K562 (cell line): ENCODE measurements at places on chromosomes 6 and 20. TPM values are rescaled to one million over a fixed set of nuclear protein-coding genes. Genes with fewer than 3 reads are reported as not detected.

DNA sequence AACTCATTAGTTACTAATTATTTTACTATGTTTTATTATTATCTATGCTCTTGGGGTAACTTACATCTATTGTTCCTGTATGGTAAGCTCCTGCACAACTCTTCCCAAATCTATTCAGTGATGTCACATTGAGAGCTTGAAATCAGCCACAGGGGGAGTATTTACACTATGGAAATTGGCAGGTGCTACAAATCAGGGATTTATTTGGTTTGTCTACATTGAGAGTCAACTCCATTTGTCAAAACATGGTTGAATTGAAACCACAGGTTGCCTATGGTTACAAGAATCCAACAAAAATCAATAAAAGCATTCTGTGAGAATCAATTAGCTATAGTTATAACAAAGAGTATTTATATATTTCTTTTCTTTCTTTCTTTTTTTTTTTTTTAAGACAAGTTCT is 3.9 kb upstream of the FITM2 start:
- H3K4me1 ChIP-seq: peaks cover 7% of the 10 kb centered on the region
- H3K36me3 ChIP-seq: no peaks in the 10 kb centered on the region
- peaks cover 4% of the 10 kb centered on the region; the same call in 2 of the 3 replicates for H3K27me3 ChIP-seq
- DNase-seq: no peak
- H3K4me3 ChIP-seq: no peak overlapping the region

DNA sequence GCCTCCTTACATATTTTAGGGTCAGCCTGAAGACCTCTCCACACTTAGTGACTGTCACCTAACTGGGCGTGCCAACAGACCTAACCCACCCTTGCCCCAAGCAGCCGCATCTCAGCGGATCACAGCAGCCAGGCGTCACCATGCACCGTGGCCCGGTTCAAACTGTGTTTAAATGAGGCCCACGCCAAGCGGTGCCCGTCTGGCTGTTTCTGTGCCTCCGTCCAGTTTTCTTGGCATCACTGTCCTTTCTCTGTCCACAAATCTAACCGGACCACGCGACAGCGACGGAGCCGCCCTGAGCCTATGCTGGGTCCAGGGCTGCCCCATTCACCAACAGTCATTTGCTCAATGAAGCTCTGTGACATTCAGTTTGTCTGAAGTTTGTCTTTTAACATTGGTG is 393.3 kb downstream of the THBS2 start:
- DNase-seq: no peak
- peaks cover 21% of the 10 kb centered on the region for H3K27me3 ChIP-seq
- H3K4me3 ChIP-seq: no peak overlapping the region
- no peak overlapping the region for H3K27ac ChIP-seq
- H3K36me3 ChIP-seq: no peaks in the 10 kb centered on the region

Gene NRN1
- total RNA-seq: not detected in 2 replicates

GRCh38 chr20:6711951-6712649 is 55.4 kb upstream of the BMP2 start:
- no peaks in the 10 kb centered on the region for H3K36me3 ChIP-seq
- DNase-seq: no peak
- H3K27me3 ChIP-seq: no peaks in the 10 kb centered on the region
- H3K4me3 ChIP-seq: no peak overlapping the region
- H3K27ac ChIP-seq: no peak overlapping the region

Gene SMOC2
- total RNA-seq: 1.2 and 1.7 TPM in 2 replicates

Gene ACSS2
- total RNA-seq: 64.0 and 66.2 TPM in 2 replicates

- no peak overlapping the region for H3K27ac ChIP-seq
- peaks cover 95% of the 10 kb centered on the region for H3K36me3 ChIP-seq
- no peaks in the 10 kb centered on the region; the same call in 1 of the 3 replicates for H3K4me1 ChIP-seq
- no peak overlapping the region for H3K4me3 ChIP-seq
- no peaks in the 10 kb centered on the region for H3K27me3 ChIP-seq
Measured at GRCh38 chr20:47263465-47264084, 92.9 kb downstream of the ZMYND8 start.

DNA sequence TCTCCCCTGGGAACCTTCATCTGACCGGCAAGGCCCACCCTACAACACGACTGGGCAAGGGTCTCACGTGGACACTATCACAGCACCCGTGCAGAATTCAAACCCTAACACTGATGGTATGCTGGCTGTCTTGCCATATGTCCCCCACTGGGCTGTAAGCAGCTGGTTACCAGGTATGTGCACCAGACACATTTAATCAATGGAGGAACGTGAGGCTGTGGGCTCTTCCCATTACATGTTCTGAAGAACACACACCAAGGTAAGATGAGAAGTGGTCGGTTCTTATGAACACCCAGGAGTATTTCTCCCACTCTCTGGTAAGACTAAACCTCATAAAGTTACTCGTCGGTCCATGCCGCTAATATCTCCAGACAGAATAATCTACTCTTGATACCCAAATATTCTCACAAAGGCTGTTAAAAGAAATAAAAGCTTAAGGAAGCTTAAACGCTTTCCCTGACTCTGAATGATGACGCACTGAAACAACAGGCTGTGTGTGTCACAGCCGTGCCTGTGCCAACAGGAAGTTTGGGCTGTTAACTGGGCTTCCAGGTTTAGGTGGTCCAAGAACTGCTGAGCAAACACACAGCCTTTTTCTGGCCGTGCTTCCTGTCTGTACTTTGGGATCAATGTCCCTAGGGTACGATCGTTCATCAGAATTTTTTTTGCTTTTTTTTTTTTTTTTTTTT is 75.3 kb downstream of the SLC23A2 start:
- no peaks in the 10 kb centered on the region for H3K27me3 ChIP-seq
- DNase-seq: no peak
- no peaks in the 10 kb centered on the region for H3K4me1 ChIP-seq
- no peak overlapping the region for H3K4me3 ChIP-seq
- no peaks in the 10 kb centered on the region for H3K36me3 ChIP-seq
